HepG2 (cell line): ENCODE measurements at places on chromosomes 7 and 10. TPM values are rescaled to one million over a fixed set of nuclear protein-coding genes. Genes with fewer than 3 reads are reported as not detected.

DNA sequence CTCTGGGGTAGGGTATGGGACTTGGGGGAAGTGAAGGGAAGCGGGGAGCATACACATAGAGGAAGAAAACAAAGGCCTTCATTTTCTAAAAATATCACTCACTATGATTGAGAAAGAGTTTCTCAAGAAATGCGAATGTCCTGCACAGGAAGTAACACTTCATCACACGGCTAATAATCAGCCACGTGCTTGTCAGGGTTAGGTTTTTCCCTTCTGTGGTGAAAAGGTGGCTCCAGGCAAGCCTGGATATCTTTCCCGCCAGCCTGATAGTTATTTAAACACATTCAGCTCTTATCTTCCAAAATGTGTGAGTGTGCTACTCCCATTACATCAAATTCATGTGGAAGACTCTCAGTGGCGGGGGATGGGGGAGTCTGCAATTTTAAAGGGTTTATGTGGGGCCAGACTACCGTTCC is 166.4 kb upstream of the ADO start:
- DNase-seq: no peak
- no peaks in the 10 kb centered on the region for H3K27me3 ChIP-seq
- H3K4me1 ChIP-seq: peaks cover 13% of the 10 kb centered on the region
- H3K27ac ChIP-seq: no peak overlapping the region

DNA sequence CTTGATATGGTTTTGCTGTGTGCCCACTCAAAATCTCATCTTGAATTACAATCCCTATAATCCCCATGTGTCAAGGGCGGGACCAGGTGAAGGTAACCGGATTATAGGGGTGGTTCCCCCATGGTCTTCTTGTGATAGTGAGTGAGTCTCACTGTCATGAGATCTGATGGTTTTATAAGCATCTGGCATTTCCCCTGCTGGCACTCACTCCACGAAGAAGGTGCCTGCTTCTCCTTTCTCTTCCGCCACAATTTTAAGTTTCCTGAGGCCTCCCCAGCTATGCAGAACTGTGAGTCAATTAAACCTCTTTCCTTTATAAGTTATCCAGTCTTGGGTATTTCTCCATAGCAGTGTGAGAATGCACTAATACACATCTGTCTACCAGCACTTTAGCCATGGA is 109.5 kb upstream of the SDK1 start:
- H3K27ac ChIP-seq: no peak overlapping the region
- H3K4me3 ChIP-seq: no peak overlapping the region
- H3K4me1 ChIP-seq: peaks cover 29% of the 10 kb centered on the region
- DNase-seq: no peak
- no peaks in the 10 kb centered on the region for H3K27me3 ChIP-seq
- no peaks in the 10 kb centered on the region for H3K36me3 ChIP-seq

GPR85 gene
- total RNA-seq: not detected in 2 replicates

DDC gene
- 93.3 and 126 TPM in 2 replicates for total RNA-seq

FEZF1 gene
- total RNA-seq: not detected in 2 replicates

ZNF438 gene
- total RNA-seq: 0.75 and 1.2 TPM in 2 replicates

DNA sequence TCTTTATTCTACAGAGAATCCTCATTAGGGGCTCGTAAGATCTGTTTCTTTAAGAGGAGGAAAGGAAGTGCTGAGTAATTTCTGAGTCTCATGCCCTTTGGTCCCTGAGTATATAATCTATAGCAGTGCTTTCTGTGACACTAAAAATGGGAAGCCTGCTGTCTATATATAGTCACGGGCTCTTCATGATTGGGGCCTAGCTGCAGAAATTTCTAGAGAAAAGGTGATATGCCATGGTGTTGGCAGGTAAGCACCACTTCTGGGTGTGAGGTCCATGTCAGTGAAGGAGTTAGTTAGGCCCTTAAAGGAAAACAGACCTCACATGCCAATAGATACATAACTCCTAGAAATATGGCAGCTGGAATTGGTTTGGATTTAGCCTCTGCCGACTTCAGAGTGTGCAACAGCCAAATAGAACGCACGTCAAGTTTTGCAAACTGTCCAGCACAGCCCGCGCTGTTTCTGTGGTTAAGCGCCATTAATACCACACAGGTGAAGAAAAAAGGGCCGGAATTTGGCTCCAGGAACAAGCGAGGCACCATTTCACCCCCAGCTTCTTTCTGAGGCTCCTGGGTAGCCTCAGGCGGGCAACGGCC is 123.2 kb downstream of the TACC2 start:
- H3K4me1 ChIP-seq: peaks cover 42% of the 10 kb centered on the region
- H3K36me3 ChIP-seq: no peaks in the 10 kb centered on the region
- no peak for DNase-seq
- H3K4me3 ChIP-seq: peak overlapping the region; percentile 88

GRCh38 chr7:82932516-82932915 is 230.2 kb downstream of the PCLO start:
- no peak overlapping the region for H3K27ac ChIP-seq
- H3K36me3 ChIP-seq: no peaks in the 10 kb centered on the region
- DNase-seq: no peak
- H3K4me1 ChIP-seq: no peaks in the 10 kb centered on the region
